ENCODE measurements at places on chromosomes 13 and 19.

DNA sequence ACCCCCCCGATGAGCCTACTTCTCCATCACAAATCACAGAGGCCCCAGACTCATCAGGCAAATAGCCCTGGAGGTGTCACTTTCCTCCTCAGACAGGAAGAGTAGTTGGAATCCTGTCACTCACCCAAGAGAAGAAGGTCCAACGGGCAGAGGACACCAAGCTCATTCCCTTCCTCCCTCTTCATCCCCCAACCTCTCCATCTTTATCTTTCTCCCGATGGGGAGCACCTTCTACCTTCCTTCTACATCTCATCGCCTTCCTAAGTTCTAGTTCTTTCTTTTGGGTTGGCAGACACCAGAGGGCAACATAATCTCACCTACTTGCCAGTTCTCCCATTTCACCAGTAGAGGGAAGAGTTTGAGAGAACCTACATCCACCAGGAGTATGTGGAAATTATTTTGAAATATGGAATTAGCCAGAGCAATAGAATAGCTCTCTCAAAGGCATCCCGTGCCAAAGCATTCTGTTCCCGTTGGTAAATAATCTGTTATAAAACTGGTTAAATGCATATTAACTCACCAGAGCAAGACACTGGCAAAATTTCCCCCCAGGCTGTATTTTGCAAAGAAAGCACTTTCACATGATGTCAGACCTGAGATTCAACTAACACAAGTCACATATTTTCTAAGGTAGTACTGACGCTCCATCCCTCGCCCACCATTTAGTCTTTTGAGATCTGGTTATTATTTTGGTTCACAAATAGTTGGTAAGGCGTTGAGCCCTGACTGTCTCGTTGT, 55.0 kb downstream of the ZIC5 start:
- DNase-seq: peak; percentile 93

GRCh38 chr13:95516021-95516420, 36.5 kb upstream of the CLDN10 start:
- no peak for DNase-seq

GRCh38 chr19:24073807-24074206, 13.2 kb upstream of the ZNF254 start:
- DNase-seq: no peak

GRCh38 chr13:53198017-53198416, 169.4 kb downstream of the OLFM4 start:
- no peak for DNase-seq

GRCh38 chr13:109645831-109646230, 140.6 kb downstream of the IRS2 start:
- DNase-seq: no peak

- DNase-seq: peak; percentile 56
These were observed 12.0 kb downstream of the KHSRP start for GRCh38 chr19:6412447-6413091.

DNA sequence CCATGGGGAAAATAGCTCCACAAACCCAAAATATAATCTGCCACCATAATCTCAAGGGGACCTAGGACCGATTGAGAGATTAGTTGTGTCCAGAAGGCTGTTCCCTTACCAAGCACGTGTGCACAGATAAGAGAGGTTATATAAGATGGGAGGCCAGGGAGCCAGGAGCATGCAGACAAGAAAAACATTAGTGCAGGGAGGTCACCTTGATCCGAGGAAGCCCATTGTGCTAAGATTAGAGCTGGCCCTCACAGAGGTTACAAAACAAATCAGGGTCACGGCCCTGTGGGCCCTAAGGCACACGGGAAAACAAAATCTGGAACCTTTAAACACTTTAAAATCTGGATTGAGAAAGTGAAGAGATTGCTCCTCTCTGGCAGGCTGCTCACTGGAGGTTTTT, 37.7 kb downstream of the RGCC start:
- no peak for DNase-seq

DNA sequence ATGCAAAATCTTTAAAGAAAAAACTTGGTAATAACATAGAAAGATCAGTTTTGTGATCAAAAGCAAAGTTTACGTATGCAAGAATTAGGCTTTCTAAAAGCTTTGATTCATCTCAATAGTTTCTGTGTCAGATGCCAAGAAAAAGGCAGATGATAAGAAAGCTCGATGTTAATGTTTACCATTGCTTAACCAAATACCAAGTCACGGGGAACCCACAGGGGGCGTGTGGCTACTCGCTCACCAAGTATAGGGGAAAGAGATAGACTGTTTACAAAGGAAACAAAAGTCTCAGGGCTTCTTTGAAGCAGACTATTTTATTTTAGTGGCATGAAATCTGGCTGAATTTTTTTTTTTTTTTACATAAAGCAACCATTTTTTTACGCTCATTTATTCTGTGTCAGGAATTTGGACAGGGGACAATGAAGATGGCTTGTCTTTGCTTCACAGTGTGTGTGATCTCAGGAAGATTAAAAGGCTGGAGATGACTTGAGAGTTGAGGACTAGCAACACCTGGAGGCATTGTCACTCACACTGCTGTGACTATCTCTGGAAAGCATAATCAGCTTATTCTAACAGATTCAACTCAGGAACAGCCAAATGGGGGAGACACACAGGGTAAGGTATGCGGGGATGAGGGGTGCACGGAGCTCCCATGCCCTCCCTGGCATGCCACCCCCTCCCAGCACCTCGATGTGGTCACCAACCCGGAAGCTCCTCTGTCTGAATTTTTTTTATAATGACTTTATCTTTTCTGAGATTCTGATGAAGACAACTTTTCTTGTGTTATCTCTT, 24.9 kb downstream of the RCBTB1 start:
- DNase-seq: no peak

DNA sequence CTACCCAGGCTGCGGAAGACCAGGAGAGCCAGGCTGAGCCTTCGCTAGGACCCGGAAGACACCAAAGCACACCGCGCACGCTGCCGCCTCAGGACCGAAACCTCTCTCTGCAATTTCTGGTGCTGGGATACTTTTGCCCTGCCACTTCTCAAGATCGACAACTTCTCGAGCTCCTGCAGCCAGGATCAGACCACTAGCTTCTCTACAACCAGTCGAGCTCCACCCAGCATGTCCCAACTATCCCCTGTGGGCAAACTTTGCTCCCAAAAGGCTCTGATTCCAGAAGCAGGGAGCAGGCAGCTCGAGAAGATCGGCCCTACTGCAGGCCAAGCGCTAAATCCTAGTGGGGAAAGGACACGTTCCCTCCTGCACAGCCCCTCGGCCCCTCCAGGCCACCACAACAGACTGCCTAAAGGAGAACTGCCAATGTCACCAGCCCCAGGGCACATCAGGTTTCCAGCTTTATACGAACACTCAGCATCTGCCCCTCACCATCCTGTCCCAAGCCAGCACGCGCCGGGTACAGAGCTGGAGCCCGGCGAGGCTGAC, 979 bp downstream of the AKAP8 start:
- DNase-seq: peak; percentile 62

DNA sequence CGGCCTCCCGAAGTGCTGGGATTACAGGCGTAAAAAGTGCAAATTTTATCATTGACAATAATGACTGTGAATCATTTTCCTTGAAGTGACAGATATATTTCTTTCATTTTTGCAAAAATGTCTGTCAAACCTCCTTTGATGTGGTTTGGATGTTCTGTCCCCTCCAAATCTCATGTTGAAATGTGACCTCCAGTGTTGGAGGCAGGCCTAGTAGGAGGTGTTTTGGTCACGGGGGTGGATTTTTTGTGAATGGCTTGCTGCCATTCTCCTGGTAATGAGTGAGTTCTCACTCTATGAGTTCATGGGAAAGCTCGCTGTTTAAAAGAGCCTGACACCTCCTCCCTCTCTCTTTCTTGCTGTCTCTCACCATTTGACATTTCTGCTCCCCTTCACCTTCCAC, 5.5 kb upstream of the SLC1A6 start:
- no peak for DNase-seq

DNA sequence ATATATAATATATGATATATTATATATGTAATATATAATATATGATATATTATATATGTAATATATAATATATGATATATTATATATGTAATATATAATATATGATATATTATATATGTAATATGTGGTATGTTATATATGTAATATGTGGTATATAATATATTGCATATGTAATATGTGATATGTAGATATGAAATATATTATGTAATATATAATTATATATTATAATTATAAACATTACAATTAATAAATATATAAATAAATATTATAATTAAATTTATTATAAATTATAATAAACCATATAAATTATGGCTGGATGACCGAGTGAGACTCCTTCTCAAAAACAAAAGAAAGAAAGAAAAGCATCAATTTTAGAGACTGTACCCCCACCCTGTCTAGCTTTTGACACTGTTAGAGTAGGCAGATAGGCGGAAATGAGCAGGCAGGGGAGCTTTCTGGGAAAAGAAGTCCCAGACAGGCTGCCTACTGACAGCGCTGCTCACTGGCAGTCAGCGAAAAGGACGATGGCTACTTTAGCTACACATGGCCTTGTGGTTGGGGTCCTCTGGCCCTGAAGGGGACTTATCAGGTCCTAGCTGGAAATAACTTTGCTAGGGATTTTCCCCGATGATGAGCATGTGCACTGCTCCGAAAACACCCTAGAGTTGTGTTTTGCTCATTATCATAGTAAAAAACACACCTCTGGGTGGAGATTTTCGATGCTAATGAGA, 19.7 kb downstream of the C3 start:
- no peak for DNase-seq
